ENCODE measurements at places on chromosomes 12 and 14.

- DNase-seq: no peak
Observed at GRCh38 chr12:45557016-45557415, 172.5 kb upstream of the ARID2 start.

DNA sequence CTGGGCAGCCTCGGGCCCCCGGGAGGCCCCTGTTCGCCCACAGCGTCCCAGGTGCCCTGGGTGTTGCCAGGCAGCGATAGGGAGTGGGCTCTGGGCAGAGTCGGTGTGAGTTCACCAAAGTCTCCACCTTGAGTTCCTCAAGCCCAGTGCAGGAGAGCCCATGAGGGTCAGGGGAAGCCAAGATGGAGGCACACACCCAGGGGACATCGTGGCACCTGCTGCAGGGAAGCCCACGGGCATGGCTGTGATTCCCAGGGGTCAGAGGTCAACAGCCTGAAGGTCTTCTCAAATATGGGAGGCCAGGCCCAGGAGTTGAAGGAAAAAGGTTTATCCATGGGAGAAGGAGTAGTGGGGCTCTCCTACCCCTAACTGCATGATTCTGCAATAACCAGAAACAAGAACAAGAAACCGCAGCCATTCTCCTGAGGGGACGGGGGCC lies 148.8 kb downstream of the ADGRD1 start:
- no peak for DNase-seq

GRCh38 chr12:112381406-112381882 lies 787 bp downstream of the HECTD4 start:
- no peak for DNase-seq

GRCh38 chr12:25972783-25973182 lies 14.3 kb downstream of the RASSF8 start:
- no peak for DNase-seq

DNA sequence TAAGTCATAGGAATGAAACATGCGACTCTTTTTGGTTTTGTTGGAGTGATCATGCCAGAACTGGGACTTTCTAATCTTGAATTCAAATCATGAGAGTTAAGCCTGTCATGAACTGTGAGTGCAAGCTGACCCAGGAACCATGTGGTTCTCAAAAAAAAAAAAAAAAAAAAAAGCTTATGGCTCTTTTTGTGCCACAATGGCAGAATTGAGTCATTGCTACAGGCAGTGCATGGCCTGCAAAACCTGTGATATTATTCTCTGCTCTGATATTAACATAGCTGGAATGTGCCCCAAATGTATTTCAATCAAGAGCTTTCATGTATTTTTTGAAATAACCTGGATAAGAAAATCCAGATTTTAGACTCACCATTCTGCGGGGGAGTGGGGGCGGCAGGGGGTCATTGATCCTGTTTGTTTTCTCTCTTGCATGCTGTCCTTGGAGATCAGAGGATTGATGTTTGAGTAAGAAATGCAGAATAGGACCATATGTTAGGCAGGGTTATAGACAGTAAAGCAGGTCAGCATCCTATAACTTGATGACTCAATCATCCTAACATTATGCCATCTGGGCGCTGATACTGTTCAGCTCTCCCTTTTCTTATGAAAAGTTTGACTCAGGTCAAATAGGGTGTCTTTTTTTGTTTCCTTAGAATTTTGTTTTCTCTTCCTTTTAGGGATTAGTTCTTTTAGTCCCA lies 797.4 kb downstream of the DIO2 start:
- no peak for DNase-seq
